NCI-H187 treated with DMSO at 0.1 percent for 48 hours (cell line): ENCODE measurements at places on chromosomes 3 and 15.

DNA sequence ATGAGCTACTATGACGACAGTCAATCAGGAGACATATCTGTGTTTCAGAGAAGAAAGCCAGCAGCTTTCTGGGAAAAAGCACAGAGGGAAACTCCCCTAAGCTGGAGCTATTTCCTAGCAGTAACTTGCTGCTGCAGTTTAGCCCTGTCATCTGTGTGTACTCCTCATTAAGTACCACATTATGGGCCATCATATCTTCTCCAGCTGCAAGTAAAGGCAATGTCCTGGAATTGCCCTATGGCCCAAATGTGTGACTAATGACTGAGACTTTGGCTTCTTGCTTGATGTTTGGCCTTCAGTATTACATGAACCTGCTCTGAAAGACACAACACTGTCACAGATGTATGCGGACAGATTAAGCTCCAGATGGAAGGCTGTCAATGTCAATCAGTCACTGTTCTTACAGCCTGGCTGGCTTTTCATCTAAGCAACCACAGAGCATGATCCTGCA is 190.8 kb downstream of the FHIT start:
- no peak for DNase-seq

GRCh38 chr3:117788061-117788460 is 1078.5 kb downstream of the TUSC7 start:
- peak; percentile 80 for DNase-seq

DNA sequence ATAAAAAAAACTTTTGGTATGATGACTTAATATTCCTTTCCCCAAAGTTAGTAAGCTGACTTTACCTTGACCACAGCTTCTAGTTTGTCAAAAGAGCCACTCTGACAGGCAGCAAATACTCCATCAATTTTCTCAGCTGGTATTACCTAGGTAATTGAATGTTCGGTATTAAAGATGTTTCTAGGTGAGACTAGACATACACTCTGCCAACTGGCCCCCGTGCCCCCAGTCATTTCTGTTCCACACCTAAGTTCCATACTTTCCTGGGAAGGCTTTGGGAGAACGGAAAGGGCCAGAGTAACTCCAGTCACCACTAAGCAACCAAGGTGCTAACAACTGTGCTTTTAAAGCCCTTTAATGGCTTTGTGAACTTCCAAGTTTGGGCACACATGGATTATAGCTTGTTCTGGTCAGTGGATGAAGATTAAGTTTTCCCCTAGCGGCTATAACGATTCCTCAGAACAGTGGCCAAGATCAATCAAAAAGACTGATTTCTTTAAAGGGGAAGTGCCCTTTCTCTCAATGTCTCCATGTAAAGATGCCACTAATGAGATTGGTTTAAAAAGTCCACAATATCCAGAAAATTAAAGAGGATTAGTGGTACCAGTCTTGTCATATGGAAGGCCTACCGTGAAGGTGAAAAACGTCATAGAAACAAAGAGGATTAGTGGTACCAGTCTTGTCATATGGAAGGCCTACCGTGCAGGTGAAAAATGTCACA is 7.0 kb downstream of the EIF4A2 start:
- DNase-seq, result no peak

DNA sequence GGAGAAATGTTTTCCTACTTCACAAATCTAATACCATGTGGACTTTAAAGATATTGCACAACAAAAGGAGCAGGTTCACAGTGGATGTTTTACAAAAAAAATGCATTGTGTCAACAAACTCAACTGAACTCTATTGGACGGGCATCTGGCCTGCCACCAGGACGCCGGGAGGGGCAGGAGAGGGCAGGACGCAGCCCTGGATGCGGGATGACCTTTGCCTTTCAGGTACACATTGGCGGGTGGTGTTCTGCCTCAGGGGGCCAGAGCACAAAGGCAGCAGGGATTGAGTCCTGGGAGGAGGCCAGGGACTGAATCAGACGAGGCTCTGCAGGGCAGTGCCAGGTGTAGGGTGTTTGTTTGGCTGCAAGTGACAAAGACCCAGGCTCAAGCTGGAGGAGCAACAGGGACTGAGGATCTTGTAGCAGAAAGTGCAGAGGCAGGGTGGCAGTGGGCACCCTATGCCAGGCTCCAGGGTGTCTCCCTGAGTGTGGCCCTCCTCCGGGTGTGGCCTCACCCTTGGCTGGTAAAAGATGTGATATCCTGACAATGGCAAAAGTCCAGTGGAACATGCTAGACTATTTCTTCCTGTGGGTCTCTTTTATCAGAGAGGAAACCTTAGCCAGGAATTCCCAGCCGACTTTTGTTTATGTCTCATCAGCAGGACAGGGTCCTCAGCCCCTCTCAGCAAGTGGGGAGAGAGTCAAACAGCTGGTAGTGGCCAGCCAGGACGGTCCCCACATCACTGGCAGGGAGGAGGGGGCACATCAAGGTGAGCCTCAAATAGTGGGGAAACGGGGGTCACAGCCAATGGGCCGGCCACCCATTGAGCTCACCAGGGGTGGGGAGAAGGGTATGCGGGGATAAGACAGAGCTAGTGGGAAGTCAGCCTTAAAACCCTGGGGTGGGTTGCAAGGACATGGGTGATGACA is 29.7 kb upstream of the KLF13 start:
- DNase-seq, result no peak

DNA sequence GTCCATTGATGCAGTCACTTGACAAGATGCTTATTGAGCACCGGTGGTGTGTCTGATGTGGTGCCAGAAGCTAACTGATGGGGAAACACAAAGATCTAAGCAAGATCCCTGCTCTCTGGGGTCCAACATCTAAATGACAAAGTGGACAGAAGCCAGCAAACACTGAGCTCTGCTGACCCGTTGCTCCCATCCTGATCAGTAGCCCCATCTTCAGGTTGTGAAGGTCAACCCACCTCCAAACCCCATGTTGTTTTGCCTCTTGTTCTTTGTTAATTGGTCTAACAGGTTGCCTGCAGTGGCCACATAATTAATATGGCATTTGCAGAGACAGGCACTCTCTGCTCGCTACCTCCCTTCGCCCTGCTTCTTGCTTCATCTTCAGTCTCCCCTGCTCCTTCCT is 21.5 kb upstream of the GLCE start:
- no peak for DNase-seq

GRCh38 chr3:171001957-171002694 is 24.4 kb downstream of the SLC2A2 start:
- no peak for DNase-seq

GRCh38 chr3:24047513-24047912 is 102.4 kb downstream of the NR1D2 start:
- no peak for DNase-seq

DNA sequence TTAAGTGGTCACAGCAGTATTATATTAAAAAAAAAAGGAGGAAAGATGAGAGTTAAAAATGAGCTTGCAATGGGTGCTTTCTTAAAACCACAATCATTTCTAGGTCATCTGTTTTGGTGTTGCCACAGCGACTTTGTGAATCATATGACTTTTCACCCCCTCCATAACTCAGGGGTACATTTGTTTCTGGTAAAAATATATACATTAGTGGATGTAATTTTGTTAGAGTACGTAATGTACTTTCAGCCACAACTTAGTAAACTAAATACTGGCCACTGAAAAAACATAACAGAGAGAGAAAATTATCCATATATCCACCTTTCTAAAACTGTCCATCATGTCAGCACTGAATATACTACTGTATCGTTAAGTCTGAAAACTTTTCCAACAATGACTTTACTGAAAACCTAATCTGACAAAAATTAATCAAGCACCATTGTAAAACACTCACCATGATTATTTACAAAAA is 3.4 kb downstream of the ANKRD28 start:
- no peak for DNase-seq

DNA sequence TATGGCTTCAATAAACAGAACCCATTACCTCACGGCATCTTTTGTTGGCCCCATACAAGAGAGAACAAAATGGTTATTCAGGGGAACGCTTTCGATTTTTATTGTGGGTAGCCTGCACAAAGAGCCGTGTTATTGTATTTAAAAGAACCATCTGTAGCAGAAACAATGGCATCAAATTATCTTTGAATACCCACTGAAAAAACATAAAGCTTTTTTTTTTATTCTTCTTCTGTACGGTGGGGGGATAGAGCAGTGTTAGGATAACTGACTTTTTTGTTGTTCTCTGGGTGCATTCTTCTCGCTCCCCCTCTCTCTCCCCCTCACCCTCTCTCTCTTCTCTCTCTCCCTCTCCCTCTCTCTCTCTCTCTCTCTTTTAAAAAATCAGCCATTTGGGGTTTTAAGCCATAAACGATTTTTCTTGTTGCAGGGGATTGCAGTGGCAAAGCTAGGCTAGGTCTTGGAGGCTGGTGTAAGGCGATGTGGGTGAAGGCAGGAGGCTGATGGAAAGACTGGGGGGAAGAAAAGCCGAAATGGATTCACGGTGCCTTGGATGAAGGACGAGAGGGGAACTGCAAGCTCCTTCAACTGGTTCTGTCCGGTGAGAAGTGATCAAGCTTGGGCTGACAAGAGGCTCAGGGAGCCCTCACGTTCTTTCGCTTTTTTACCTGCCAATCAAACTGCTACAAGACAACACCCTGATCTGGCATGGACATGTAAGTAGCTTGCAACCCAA is 12.4 kb upstream of the SOX2 start:
- no peak for DNase-seq

DNA sequence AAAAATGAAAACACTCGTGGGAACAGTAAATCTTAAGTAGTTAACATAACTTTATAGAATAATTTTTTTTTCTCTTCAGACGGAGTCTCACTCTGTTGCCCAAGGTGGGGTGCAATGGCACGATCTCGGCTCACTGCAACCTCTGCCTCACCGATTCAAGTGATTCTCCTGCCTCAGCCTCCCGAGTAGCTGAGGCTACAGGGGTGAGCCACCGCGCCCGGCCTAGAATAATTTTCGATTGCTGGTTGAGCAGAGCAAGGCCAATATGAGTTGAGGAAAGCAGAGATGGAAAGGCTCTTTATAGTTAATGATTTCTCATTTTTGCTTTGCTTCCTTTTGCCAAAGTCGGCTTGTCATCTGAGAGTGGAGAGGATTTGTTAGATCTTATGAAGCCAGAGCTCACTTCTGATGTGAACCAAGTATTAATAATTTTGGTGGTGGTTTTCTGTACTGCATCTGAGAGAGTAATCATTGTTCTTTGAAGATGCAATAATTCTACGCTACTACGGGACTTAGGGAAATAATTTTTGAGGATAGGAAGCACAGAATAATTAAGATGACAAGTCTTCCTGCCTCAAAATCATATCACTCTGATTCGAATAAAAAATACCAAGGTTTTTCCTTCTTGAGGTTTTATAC is 1.6 kb upstream of the GOLM2 start:
- no peak for DNase-seq

DNA sequence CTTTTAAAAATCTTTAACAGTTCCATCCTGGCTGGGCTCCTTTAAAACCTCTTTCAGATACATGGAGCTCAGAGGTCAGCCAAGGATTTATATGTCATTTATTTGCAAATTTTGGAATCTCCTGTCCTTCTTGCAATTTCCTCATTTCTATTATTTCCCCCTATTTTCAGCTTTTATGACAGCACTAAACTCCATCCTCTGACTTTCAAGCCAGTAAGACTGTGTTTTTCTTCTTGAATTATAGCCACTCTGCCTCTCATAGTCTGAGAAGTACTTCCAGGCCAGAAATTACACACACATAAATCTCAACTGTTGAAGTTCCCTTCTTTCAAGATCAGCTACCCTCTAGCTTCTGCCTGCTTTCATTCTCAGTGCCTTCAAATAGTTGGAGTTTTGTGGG is 73.2 kb downstream of the IQCH start:
- no peak for DNase-seq

- no peak for DNase-seq
Observed at GRCh38 chr3:124491098-124491497, 239.2 kb upstream of the UMPS start.

GRCh38 chr3:141218162-141218835 is 13.3 kb upstream of the PXYLP1 start:
- DNase-seq, result no peak

DNA sequence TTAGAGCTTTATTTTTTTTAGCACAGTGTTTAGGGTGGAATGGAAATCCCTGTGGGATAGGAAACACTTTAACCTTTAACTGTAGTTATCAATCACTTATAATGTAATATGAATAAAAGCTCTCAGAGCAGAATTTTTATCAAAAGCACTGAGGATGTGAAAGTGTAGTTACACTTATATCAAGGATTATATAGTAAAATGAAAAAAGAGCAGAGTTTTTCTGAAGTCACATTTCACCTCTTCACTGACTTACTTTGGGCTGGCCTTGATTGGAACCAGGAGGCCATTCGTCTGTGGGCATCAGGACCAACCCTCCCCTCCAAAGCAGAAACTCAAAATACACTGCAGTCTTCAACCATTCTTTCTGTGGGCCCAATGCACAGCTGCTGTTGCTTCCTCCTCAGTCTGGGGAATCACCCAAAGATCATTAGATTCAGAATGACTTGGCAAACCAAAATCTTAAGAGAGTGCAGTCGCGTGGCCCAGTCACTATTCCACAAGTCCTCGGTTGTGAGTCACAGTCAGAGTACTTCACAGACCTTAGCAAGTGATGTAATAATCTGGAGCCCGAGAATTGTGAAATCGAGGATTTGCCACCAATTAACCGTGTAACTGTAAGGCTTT is 132.6 kb upstream of the COL8A1 start:
- no peak for DNase-seq

DNA sequence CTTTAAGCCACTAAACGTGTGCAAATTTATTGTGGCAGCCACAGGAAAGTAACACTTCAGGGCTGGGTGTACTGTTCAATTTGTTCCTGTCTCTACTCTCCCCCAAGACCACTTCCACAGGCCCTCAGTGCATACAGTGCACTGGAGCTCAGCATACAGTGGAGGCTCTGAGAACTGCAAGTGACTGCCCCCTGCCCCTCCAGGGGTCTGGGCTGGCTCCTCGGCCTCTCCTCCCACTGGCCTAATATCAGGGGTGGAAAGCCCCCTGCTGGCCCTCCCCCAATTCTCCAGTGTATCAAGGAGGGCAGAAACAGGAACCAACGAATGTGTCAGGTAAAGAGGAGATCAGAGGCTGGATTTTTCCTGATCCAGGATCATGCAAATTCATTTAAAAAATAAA is 19.9 kb upstream of the HEG1 start:
- no peak for DNase-seq

- no peak for DNase-seq
Observed at GRCh38 chr3:183779896-183780465, 45.4 kb downstream of the MAP6D1 start.

DNA sequence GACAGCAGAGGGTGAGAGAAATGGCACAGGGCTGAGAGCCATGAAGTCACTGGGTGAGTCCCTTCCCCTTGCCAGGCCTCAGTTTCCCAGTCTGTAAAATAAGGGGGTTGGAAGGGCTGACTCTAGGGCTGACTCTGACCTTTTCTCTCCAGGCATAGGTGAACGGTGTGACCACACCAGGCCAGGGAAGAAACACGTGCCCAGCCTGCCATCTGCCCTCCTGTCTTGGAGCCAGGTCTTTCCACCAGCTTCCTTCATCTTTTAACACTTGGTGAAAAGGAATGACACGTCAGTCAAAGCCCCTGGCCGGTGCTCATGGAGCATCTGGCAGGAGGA is 74.4 kb downstream of the CPN2 start:
- no peak for DNase-seq

DNA sequence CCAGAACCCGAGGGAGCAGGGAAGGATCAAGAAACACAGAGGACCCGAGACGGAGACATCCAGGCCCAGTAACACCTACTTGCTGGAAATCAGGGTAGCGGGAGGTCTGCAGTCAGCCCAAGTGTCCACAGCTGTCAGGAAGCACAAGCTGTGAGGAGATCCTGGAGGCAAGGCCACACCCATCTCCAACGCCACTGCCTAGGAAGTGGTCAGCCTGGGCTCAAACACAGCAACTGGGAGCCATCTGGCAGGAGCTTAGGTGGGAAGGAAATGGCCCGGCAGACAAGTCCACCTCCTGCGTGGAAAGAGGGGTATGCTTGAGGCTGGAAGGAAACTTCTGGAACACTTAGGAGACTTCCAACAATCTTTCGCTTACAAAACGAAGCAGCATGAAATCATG is 407.1 kb downstream of the VPS13C start:
- DNase-seq, result no peak
